ENCODE measurements at places on chromosomes 11 and 22.

DNA sequence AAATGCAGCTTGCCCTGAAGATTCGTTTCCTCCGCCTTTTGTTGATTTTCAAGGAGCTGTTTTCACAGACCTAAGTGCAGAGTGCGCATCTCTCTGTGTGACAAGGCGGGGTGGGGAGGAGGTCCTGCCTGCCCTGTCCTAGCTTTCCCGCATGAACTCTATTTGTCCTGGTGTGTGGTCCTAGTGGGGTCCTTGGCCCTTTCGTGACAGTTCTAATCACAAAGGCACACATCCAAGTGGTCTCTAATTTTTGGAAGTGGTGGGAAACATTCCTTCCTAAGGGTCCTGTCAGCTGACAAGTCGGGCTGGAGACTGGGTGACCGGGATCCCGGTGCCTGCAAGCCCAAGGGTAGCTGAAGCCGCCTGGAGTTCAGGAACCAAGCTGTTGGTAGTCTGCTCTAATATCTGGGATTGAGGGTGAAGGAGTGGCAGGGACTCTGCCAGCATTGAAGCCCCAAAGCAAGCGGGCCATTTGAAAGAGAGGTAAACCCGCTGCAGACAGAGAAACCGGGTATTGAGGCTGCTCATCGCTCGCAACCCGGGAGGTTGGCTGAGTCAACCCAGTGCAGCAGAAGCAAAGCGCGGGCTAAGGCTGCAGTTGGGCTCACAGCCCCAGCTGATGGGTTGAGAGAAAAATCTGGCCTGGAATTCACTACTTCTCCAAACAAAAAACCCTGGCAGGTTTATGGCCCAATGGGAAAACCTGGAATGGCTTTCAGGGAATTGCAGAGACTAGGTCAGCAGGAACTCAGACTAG, 28.1 kb upstream of the FBXO3 start:
- DNase-seq, result peak; percentile 92

- no peak for DNase-seq
Measured at GRCh38 chr11:120827198-120827597, 196.7 kb upstream of the TBCEL start.

DNA sequence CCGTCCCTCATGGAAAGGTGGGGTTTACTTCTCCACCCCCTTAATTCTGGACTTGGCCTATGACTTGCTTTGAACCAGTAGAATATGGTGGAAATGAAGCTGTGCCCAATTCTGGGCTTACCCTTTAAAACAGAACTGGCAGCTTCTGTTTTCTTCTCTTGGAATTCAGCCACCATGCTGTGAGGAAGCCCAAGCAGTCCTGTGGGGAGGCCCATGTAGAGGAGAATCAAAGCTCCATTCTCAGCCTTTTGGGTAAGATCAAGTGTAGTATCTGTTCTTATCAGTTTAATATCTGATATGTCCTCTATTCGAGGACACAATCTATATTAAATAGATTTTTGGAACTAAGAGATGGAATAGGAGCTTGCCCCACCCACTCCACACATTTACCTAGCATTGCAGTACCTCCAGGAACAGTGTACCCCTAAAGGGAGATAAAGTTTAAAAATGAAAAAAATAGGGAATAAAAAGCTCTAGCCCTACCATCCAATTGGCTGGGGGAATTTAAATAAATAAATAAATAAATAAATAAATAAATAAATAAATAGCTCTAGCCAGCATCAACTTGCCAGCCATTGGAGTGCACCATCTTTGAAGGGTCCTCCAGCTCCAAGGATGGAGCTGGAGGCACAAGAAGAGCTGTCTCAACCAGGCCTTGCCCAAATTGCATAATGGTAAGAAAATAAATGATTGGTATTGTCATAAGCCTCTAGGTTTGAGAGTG, 13.2 kb upstream of the SYVN1 start:
- DNase-seq, result no peak

DNA sequence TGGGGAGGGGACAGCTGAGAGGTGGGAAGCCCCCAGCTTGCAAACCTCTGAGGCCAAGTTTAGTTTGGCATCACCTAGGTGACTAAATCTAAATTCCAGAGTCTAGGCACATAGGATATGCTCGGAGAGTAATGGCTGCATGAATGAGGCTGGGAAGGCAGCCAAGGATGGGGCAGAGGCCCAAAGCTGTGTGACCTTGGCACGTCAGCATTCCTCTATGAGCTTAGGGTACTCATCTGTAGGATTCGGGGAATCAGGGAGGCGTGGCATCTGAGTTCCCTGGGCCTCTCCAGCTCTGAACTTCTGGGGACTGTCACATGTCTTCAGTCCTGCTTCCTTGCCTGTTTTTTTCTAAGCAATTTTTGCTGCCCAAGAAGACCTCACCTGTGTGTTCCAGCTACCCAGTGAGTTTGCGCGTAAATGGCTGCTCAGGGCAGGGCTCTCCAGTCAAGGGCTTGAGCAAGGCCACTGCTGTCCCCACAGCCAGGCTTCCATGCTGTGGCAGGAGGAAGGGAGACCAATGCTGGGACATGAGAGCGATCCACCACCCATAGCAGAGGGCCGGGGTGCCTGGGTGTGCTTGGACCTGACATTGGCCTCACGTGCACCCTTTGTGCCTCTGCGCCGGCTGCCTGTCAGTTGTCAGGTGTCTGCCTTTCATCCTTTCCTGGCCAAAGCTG, 13.9 kb downstream of the DAGLA start:
- DNase-seq, result no peak

GRCh38 chr11:108084811-108085210, 36.6 kb upstream of the ACAT1 start:
- no peak for DNase-seq

DNA sequence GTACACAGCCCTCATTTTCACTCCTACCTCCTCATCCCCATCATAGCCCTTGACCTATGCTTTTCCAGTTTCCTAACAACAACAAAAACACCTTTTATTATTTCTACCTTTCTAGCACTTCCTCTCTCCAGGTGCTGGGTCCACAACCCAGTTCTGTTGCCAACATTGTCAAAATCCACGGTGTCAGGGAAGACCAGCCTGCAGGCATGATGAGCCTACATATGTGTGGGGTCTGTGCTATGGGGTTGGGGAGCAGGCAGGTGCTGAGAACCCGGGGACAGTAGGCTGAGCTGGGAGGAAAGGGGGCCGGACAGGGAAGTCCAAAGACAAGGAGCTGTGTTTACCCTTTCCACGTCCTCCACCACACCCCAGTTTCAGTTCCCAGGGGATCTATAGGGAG, 711 bp upstream of the ZPR1 start:
- DNase-seq, result no peak

DNA sequence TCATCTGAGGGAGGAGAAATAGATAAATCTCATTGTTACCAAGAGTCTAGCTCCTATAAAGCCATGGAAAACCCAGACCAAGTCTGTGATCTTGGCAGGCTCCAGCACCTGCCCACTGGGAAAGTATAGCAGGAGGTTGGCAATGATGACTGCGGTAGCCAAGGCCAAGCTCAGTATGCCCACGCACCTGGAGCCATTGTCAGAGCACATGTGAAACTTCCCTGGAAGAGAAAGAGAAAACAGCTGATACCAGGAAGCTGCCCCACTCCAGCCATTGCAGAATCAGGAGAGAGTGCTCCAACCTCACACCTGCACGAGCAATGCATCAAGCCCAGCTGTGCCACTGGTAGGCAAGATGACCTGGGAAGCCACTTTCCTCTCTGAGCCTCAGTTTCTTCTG, 62.2 kb upstream of the HEPHL1 start:
- no peak for DNase-seq

DNA sequence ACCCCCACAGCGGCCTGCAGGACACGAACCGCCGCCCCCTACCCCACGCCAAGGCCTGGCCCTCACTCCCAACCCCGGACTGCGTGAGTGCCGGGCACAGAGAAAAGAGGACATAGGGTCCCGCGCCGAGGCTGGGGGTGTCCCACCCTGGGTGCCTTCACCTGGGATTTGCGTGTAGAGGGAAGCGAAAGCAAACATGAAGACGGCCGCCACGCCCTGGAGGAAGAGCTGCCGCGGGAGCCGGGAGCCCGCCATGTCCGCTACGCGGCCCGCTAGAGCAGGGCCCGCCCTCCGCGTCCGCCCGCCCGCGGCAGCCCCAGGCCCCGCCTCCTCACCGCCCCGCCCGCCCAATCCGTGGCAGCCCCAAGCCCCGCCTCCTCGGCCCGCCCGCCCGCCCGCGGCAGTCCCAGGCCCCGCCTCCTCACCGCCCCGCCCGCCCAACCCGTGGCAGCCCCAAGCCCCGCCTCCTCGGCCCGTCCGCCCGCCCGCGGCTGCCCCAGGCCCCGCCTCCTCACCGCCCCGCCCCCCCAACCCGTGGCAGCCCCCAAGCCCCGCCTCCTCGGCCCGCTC, at the start of gene LMF2:
Gene LMF2, minus strand, starts transcription at position 282 of the 570 bp plus-strand sequence. Its CDS starts 27 bp downstream, at position 255.
- DNase-seq, result no peak

- DNase-seq, result no peak
Measured at GRCh38 chr11:72635933-72636332, 38.3 kb downstream of the PDE2A start.

DNA sequence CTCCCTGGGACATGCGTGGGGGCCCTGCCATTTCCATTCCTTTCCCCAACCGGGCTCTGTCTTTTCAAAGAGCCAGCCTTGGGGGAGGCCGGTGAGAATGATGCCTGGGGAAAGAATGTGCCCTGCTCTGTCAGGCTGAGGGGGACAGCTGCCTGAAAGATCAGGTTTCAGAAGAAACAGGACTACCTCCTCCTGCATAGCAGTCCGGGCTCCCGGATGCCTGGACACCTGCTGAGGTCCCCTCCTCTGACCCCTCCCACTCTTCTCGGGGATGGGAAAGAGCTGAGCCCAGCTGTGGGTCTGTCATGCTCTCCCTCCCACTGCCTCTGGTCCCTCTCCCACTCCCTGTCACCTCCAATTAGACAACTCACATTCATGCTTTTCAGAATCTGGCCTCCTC, 41.8 kb upstream of the CDON start:
- no peak for DNase-seq

DNA sequence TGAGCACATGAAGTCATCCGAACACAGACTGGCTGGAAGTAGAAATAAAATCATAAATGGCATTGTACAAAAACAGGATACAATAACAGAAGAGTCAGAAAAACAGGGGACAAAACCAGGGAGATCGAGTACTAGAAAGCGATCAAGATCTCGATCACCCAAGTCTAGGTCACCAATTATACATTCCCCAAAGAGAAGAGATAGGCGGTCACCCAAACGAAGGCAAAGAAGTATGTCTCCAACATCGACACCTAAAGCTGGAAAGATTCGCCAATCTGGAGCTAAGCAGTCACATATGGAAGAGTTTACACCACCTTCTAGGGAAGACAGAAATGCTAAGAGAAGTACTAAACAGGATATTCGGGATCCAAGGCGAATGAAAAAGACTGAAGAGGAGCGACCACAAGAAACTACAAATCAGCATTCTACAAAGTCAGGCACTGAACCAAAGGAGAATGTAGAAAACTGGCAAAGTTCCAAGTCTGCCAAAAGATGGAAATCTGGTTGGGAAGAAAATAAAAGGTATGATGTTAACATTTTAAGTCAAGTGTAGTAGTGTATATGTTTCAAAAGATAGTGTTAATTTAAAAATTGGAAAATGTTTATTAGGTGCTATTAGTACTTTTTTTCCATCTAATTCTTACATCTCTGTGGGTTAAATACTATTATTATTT, 9.4 kb downstream of the PCF11 start:
- no peak for DNase-seq

DNA sequence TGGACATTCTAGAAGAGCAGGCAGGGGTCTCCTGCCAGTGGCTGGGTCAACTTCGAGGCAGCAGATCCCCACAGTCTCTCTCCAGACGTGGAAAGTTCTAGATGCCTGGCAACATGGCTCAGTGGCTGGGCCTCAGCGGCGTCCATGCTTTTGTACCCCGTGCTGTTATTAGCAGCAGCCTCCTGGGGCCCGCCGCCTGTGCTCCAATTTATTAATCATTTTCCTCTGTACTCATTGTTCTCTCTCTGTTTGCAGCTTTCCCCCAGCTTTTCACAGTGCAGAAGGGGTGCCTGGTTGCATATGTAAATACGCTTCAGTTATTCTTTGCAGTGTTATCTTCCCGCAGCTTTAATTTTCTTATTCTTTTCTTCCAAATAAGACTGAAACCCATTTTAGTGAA, 515.1 kb downstream of the TBC1D22A start:
- no peak for DNase-seq

DNA sequence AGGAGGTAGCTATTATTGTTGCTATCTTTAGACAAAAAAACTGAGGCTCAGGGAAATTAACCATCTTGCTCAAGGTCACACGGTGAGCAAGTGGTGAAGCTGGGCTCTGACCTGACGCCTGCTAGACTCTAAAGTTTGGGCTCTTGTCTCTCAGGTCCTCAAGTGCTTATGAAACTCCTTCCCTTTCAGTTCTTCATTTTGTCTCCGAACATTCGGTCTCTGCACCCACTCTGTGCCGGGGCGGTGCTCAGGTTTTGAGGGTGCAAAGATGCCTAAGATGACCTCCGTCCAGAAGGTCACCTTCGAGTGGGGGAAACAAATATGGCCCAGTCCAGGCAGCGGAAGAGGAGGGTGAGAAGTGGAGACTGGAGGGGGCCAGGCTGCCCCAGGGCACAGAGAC, 16.0 kb downstream of the OVOL1 start:
- no peak for DNase-seq

DNA sequence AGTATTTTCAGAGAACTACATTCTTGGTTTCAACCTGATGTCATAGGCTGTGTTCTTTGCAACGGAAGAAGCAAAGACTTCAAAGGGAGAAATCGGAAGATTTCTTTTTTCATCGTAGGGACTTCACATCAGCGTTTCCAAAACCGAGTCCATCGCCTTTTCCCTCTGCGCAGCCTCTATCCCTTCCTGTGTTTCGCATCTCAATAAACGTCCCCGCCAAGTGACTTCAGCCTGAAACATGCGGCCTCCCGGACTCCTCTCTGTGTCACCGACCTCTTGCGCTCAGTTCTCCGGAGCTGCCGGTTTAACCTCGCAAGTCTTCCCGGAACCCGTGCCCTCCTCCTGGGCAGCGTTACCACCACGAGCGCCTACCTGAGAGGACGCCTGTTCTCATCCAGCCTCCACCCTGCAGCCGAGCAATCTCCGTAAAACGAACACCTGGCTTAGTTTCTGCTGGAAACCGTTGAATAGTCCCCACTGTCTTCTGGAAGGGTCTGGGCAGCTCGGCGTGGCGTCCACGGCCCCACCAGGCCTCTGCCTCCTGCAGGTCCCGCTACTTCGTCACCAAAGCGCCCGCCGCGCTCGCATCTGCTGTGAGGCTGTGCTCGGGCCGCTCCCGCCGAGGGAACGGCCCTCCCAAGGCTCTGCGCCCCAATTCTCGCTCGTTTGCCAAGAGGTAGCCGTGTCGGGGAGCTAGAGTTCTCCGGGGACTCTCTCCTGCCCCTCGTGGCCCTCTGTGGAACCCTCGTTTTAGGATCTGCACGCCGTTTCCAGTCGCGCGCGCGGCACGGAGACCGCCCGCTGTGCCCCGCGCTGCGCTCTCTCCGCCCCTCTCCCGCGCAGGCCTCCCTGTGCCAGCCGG, at the start of gene GLB1L3:
Gene GLB1L3, plus strand, starts transcription at position 846 of the 862 bp plus-strand sequence. CDS start 362 bp downstream, outside the sequence.
- peak; percentile 8 for DNase-seq

DNA sequence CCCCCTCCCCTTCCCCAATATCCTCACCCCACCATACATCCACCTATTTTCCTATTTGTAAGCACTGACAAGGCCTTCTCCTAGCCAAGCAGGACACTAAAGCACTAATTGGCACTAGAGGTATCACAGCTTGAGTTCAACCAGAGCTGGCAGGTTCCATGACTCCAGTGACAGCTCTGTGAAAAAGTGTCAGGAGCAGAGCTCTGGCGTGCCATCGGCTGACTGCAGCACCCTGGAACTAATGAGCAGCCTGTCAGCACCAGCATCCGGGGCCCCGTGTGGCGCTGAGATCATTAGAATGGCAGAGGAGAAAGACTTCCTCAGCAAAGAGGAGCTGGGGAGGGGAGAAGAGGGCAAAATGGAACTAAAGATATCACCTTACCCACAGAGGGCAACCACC, 847.4 kb downstream of the NTM start:
- DNase-seq, result no peak

- peak; percentile 45 for DNase-seq
Measured at GRCh38 chr11:122319085-122319484, 203.1 kb upstream of the BLID start.

GRCh38 chr11:11229647-11230046, 123.4 kb downstream of the CSNK2A3 start:
- DNase-seq, result no peak
